Stomach (tissue), 19 donors: ENCODE measurements at places on chromosomes 1 and 21. TPM values are rescaled to one million over a fixed set of nuclear protein-coding genes. Genes with fewer than 3 reads are reported as not detected.

RHEX gene
- 0.87 TPM for total RNA-seq

KCNN3 gene
- 3.5 TPM for total RNA-seq

SYNJ1 gene
- 245 TPM for total RNA-seq

CD84 gene
- 6.1 TPM for total RNA-seq

GRCh38 chr1:230459465-230459864 is 33.3 kb upstream of the PGBD5 start:
- DNase-seq = no peak

DNA sequence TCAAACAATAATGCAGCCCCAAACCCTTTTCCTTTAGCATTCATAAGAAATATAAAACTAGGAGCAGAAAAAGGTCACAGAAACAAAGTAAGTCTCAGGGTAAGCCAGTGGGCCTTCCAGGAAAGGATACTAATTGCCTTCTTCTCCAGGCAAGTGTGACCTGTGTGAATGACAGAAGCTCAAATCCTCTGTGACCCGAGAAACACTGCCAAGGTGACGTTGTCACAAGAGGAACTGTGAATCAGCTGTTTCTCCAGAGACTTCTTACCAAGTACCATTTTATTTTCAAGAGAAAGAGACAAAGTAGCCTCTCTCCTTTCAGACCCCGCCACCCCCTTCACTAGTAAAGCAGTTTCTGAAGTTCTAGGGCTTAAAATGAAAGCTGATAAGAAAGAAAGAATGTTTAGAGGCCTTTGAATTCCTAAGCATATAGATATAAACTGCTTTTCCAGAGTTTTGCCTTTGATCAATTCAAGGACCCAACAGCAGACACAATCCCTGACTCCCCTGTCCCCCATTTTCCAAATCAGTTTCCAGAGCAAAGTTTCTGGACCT is 155.6 kb downstream of the NUF2 start:
- peak; percentile 2 for DNase-seq

- peak; percentile 14 for DNase-seq
These were observed 10.4 kb upstream of the GJA9 start for GRCh38 chr1:38891753-38892152.

DNA sequence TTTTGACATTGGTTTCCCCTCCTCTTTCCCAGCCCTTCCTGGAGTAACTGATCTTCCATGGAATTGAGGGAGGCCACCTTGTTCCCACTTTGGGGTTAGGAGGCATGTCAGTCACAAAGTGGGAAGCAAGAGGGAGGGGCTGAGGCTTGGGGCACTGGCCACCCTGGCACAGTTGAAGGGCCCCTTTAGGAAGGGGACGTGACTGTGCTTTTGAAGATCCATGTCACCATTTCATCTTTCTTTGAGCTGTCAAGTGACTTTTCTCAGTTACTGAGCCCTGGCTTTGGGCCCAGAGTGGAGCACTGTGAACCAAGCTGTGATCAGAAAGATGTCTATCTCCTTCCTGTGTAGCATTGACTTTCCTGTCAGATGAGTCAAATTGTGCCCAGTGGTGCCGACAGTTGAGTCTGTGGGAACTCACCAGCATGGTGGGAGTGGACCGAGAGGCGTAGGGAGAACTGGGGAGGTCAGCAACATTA is 38.5 kb upstream of the TDRD10 start:
- no peak for DNase-seq

DNA sequence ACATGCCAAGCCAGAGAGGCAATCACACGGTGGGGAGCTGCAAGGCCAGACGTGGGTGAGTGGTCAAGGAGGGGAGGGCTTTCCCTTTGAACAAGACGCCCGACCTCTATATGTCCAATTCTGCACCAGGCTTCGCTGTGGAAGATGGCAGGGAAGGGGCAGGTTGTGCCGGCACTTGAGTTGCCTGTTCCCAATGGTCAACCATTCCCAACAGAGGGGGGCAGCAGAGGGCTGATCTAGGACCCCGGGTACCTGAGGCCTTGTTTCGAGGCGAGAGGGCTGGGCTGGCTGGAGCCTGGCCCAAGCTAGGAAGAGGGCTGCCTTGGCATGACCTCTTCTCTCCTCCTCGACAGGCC is 64.9 kb downstream of the TMEM53 start:
- peak; percentile 69 for DNase-seq

DNA sequence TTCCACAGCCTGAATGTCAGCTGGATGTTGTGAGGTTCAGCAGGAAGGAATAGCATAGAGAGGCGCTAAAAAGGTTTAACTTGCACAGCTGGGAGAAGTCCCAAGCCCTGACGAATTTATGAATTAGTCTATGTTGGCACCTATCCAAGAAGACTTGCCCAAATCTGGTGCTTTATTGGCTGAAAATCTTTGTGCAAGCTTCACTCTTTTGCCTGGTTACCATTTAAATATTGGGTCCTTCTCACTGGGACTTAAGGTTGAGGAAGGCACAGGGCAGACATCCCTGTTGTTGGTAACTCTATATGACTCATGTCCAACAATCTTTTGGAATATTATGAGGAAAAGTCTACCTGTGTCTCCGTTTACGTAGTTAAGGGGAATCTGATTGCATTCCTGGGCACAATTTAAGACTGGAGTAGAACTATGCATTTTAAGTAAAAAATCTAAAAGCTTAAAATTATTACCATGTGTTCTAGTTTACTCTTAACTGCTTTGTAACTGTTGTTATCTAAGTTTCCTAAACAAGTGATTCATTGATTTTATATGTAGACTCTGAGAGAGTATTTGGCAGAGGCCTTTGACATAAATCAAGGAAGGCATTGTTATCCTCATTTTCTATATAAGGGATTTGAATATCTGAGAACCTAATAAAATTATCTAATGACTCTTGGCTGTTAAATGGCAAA is 181.7 kb upstream of the DPYD start:
- DNase-seq = peak; percentile 9

- DNase-seq = peak; percentile 82
These were observed 59.5 kb downstream of the CDK18 start for GRCh38 chr1:205563927-205564441.

DNA sequence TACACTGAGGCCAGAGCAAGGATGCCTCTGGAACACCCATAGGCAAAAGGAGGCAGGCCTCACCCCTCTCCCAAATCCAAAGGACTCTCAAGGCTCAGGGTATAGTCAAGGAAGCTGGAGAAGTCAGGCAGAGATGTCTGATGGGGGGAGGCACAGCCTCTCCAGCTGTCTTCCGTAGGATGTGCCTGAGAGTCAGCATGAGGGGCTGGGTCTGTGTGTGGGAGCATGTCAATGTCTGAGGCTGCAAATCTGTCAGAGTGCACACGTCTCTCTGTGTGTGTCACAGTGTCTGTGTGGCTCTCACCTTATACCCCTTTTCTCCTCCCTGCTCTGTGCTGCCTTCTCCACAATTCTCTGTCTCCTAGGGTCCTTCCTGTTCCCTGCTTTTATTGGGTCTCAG is 4.0 kb downstream of the HPCAL4 start:
- DNase-seq = no peak

DNA sequence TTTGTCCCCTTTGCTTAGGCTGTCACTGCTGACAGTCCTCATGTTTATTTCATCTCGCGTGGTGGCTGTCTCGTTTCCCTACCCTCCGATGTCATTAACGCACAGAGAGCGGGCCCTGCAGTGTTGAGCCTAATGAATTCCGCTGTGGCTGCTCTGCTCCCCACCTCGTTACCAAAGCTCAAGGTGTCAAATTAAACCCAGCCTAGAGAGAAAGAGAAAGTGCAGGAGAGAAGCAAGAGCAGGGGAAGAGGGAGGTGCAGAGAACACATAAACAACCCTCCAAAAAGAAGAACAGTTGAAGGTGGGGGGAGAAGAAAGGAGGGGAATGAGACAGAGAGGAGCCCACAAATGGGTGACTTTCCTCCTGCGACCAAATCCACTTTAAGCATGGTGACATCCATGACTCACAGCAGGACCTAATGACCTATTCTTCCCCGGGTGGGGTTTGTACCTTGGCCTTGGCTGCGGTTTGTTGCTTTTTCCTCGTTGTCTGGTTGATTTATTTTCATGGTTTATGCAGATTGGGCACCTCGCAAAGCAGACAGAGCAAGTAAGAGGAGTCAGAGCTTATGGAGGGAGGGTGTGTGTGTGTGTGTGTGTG is 92.5 kb downstream of the PBX1 start:
- peak; percentile 38 for DNase-seq

DNA sequence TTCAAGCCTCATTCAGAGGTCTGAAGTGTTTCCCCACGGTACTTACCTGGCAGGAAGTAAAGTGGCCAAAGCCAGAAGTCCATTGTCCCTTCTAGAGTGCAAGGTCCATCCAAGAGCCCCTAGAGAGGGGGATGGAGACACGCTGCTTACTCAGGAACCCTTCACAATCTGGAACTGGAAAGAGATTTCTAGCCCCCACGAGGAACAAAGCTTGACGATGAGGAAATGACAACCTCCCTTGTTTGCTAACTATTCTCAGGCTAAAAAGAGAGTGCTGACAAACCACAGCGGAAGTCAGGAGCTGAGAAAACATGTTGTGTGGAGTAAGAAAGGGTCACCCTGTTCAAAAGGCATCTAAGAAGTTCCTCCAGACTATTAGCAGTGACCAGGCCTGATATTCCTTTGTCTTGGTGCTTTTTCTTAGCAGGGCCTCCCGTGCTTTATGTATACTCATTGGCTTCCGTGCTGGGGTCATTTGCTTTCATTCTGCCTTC is at the start of gene FCMR:
Gene FCMR, minus strand, starts transcription at position 170 of the 494 bp plus-strand sequence. Its CDS starts 87 bp downstream, at position 83.
- DNase-seq = no peak

GRCh38 chr1:29235955-29236711 is at the start of gene PTPRU:
Gene PTPRU, plus strand, starts transcription at chr1:29236522. Its CDS starts 123 bp downstream, at chr1:29236645.
- peak; percentile 94 for DNase-seq

- no peak for DNase-seq
These were observed 38.7 kb upstream of the BECN2 start for GRCh38 chr1:241918879-241919278.

DNA sequence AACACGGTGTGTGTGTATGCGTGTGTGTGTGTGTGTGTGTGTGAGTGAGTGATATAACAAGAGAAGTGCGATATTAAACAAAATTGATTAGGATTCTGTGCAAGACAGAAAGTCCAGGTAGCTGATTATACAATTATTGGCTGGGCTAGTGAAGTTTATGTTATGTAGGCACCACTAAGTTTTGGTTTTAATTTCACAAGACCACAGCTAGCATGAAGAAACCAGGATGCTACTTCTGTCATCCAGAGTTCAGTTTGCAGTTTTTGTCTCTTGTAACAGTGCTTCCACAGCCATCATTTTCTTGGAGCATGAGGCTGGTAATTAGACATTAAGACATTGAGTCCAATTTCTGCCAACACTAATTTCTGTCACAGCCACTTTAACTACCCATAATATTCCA is 1590.2 kb upstream of the B3GALT2 start:
- no peak for DNase-seq

DNA sequence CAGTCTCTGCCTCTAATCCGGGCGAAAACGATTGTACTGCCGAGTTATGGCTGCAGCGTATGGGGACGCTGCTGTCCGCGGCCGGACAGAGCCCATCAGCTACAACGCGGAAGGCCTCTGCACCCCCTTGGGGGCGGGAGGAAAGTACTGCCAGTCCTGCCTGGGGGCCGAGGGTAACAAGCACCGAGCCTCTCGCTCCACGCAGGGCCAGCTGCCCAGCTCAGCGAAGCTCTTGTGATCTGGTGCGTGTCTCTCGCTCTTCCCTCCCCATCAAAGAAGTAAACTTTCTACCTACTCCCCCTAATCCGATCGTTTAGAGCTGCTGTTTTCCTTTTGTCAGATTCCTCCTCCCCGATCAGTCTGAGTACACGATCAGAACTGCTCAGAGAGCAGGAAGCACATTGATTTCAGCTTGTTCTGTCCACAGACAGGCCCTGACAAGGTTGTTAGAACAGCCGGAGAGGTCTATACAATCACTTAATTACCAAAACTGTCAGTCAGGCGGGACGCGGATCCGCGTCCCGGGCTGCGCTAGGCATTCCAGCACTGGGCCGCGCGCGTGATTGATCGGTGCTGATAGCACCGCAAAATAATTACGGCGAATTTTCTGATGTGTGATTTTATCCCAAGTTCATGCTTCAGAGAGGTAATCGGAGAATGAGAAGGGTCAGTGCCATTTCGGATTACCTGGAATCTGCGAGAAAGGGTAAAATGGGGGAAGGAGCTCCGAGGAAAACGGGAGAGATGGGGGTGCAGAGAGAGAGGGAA is 8.7 kb upstream of the BARHL2 start:
- no peak for DNase-seq

- DNase-seq = no peak
These were observed 15.9 kb downstream of the UMODL1 start for GRCh38 chr21:42086969-42087368.

DNA sequence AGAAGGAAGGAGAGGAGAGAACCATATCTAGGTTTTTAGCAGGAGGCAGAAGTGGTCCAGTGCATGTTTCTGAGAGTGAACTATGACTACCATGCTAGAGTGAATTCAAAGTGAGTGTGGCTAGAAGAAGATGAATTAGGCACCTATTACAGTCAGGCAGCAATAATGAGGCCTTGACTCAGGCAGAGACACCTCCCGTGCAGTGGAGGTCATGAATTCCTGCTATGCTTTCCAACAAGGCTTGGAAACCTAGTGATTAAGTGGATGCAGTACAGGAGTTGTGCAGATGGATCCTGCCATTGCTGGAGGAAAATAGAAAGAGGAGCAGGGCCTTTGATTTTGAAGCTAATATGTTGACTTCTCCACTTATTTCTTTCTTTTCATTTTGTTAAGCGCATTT is 581.5 kb downstream of the RWDD3 start:
- DNase-seq = no peak

- no peak for DNase-seq
These were observed 355.4 kb downstream of the PTPRU start for GRCh38 chr1:29591601-29592260.

DNA sequence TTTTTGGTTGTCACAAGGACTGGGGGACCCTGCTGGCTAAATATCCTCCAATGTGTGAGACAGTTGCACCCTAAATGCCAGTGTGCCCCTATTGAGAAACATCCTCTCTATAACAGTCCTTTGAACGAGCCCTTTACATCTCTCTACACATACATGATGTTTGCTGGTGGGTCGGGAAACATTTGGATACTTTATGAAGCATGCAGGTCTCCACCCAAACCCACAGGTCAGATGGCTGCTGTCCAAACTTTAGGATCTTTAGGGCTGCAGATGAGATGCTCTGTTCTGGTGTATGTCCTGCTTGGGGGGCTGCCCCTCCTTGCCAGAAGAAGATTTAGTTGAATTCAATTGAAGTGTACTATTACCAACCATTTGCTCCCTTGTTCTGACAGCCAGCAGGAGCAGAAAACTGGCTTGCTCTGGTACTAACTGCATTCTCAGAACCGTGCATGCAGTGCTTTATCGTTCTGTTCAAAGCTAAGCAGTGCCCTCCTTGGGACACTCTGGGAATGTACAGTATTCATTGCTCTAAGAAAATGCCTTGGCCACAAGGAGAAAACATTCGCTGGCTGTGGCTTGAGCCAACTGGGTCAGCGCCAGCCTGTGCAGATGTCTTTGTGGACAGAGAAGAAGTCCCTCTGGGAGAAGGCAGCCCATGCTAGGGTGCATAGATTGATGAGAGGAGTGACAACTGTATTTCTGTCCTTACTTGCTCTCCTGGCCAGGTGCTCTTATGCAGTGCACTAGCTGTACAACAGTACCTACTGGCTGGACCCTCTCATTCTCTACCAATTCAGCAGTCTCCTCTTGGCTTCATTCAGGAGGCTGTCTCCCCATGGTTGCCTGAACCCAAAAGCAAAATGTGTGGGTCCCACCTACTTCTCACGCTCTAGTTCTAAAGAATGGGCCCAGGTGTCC is 61.4 kb upstream of the DIRAS3 start:
- peak; percentile 58 for DNase-seq

GRCh38 chr21:39630191-39630591 is 17.5 kb downstream of the B3GALT5 start:
- DNase-seq = no peak

- DNase-seq = peak; percentile 75
These were observed 20.8 kb upstream of the LAPTM5 start for GRCh38 chr1:30778154-30778978.
